ENCODE measurements at places on chromosomes 2 and 18.

DNA sequence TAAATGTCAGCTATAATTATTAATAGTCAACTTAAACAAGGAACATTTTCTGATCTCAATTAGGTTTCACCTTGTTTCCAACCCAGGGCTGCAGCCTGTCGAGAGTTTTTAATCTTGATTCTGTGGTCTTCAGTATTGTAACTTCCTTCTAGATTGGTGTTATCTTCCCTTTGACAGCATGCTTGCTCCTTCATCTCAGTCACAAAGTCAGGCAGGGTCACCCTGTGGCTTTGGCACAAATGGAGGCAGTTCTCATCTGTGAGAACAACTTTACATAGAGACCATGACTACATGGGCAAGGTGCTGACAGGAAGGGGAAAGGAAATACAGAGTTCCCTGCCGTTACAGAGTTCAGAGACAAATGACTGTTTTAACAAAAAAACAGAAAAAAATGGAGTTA lies 50.5 kb downstream of the HNRNPLL start:
- H3K4me1 ChIP-seq = no peaks in the 10 kb centered on the region
- no peak overlapping the region for H3K4me3 ChIP-seq
- H3K27ac ChIP-seq = no peak overlapping the region

DNA sequence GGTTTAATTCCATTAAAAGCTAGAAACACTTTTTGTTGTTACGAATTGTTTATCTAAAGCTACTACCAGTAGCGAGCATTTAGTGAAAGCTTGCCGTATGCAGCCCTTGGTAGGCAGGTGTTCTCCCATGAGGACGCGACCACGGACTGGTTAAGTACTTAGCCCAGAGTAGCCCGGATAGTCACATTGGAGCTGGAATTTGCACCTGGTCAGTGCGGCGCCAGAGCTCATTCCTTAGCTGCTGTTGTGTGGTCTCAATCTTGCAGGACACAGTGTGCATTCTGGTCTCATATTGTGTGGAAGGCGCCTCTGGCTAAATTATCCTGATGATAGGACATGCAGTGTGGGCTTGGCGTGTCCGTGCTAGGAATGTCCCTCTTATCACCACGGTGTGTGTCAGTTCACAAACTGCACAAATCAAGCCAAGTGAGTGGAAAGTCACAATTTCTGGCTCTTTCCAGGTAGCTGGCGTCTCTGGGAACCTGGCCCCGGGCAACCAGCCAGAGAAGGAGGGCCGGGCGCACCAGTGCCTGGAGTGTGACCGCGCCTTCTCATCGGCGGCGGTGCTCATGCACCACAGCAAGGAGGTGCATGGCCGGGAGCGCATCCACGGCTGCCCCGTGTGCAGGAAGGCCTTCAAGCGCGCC lies 133.3 kb downstream of the ZNF236 start:
- no peak overlapping the region for H3K4me3 ChIP-seq
- no peaks in the 10 kb centered on the region for H3K27me3 ChIP-seq
- no peaks in the 10 kb centered on the region for H3K36me3 ChIP-seq
- no peak for DNase-seq
- no peaks in the 10 kb centered on the region for H3K4me1 ChIP-seq
- no peak overlapping the region for H3K27ac ChIP-seq

DNA sequence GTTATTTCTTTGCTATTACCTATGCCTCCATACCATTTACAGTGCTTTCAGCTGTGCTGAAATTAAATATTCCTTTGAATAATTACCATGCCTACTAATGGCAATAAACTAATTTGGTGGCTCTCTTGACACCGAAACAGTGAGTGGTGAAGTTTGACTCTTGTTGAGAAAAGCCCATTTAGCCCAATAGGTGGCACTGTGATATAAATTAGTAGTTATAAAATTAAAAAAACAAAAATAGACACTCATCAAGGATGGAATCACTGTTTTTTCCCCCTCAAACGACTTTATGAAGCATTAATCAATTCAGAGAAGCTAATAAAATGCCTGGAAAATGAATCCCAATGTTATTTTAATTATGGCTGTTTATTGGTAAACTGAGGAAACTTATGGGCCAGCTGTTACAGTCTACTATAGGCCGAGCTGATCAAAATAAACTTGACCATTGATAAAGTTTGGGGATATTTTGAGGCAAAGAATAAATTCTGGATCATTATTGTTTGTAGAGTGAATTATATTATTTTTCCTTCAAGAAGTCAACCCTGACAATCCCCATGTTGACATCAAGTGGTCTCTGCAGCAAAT lies 339.6 kb downstream of the TRIB2 start:
- no peaks in the 10 kb centered on the region for H3K36me3 ChIP-seq
- no peaks in the 10 kb centered on the region for H3K27me3 ChIP-seq
- DNase-seq = no peak
- H3K4me1 ChIP-seq = no peaks in the 10 kb centered on the region

DNA sequence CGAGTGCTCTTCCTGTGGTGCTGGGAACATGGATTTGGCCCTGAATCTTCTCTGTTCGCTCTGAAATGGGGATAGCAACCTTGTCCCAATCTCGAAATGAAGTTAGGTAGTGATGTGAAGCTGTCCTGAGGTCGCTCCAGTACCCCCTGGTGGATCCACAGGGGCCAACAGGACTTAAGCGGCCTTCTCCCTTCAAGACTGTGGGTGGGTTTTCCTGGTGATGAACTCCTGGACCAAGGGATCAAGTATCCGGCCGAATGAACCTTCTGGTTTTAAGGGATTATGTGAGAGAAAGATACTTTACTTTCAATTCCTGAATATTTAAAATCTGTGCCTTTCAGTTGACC lies 156.5 kb downstream of the NAPG start:
- no peak for DNase-seq
- H3K36me3 ChIP-seq = no peaks in the 10 kb centered on the region
- no peaks in the 10 kb centered on the region for H3K27me3 ChIP-seq
- H3K4me1 ChIP-seq = no peaks in the 10 kb centered on the region
- no peak overlapping the region for H3K4me3 ChIP-seq
